ENCODE measurements at places on chromosomes 11 and 22.

GRCh38 chr11:35554491-35555437 lies 29.3 kb upstream of the PAMR1 start:
- no peak for DNase-seq

DNA sequence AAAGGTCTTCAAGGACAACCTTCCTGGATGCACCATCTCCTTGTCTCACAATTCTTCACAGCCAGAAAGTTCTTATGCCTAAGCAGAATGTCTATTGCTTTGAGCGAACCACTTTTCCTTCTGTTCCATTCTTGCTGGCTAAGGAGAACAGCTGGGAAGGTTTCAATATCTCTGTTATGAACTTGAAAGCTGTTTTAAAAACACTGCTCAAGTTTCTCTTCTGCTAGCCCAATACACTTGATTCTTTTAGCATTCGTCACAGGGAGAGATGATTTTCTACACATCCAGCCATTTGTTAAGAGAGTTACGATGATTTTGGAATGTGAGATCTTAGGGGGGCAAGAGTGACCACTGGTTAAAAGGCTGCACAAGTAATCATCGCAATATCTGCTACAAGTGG lies 249.3 kb downstream of the KIRREL3 start:
- DNase-seq, result no peak

DNA sequence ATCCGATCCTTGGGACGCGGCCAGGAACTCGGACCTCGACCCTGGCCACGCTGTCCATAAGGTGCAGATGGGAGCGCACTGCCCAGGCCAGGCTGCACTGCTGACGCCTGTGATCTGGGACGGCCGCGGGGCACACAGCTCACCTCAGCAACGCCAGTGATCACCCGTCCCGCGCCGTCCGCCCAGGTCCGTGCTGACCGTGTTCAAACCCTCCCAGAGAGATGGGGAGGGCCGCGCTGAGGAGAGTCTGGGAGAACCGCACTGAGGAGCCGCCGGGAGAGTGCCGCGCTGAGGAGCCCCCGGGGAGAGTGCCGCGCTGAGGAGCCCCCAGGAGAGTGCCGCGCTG lies 636 bp downstream of the KCNQ1OT1 start:
- DNase-seq, result no peak

- DNase-seq, result no peak
Observed at GRCh38 chr11:12772324-12772723, 98.1 kb downstream of the TEAD1 start.

Measured in pons (tissue), 1 donor.